ENCODE measurements at places on chromosomes 1 and 21.

- DNase-seq: no peak
Observed at GRCh38 chr1:87243573-87243972, 85.1 kb upstream of the LMO4 start.

- DNase-seq: no peak
Observed at GRCh38 chr1:78490861-78491450, at the start of gene PTGFR. Gene PTGFR (plus strand): TSS chr1:78490974. CDS start chr1:78492744, 1,770 bp downstream.

DNA sequence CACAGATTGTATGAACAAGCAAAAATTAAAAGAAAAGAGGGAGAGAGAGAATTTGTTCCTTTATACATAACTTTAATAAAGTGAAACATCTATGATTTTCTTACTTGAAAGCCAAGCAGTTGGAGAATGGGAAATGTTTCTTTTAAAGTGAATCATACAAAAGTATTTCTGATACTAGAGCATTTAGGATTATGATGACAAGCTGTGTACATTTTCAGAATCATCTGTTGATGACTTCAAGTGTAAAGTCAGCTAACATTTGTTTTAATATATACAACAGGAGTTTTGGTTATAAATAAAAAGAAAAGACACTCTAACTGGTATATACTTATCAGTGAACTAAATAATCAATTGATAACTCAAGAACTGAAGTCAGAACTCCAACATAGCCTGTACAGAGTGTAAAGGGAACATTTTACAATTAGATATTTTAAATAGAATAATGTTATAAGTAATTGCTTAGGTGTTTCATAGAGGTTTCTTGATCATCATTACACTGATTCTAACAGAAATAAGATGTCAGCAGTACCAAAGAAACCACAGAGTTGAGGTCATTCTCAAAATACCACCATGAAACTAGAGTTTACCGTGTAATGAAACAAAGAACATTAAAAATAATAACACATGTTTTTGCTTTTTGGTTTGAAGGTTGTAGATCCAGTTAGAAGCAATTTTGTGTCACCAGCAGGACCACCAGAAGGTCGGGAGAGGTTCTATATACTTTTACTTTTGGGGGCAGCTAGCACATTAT lies 103.4 kb downstream of the COL24A1 start:
- DNase-seq: no peak

- no peak for DNase-seq
Observed at GRCh38 chr1:95382000-95382786, 148.2 kb downstream of the RWDD3 start.

DNA sequence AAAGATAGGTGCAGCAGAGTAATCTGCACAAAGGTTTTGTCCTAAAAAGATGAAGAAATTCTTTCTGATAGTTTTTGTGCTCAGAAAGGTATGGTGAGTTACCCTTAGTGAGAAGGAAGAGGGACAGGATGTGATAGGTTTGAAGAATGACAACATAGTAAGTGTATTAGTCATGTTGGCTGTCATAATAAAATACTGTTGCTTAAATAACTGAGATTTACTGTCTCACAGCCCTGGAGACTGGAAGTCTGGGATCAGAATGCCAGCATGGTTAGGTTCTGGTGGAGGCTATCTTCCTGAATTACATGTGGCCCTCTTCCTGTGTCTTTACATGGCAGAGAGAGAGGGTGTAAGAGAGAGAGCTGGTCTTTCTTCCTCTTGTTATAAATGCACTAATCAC lies 965.2 kb downstream of the TTLL7 start:
- DNase-seq: no peak

DNA sequence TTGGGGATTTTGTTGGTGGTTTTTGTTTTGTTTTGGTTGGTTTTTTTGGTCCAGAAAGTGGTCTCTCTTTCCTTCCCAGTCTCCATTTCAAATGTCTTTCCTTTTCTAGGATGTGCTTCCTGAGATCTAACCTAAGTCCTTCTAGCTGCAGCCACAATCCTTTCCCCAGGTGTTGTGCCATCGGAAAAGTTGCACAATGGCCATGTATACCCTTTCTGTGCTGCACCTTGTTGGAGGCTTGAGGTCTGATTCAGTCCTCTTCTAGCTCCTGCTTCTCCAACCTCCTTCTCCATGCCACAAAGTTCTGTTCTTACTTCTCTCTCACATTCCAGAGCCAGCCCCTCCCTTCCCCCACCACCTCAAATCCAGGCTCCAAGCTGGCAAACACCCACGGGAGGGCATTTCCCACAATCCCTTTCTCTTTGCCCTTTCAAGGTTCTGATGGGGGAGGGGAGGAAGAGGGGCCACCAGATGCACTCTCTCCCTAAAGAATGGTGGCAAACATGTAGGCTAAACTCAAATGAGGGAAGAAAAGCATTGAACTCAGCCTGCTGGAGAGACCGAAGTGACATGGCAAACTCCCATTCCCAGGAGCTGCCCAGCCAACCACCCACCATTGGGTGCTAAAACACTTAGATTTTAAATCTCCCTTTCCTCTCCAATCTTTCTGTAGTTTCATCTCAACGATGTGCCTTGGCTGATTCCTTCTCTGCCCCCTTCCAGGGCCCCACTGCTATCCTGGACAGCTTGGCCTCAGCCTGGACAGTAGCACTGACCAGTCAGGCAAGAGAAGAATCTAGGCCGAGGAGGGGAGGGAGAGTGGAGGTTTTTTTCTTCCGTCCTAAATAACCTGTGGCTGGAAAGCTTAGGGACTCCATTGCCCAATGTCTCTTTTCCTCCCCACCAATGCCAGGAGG lies 2.9 kb downstream of the KCNJ10 start:
- no peak for DNase-seq

DNA sequence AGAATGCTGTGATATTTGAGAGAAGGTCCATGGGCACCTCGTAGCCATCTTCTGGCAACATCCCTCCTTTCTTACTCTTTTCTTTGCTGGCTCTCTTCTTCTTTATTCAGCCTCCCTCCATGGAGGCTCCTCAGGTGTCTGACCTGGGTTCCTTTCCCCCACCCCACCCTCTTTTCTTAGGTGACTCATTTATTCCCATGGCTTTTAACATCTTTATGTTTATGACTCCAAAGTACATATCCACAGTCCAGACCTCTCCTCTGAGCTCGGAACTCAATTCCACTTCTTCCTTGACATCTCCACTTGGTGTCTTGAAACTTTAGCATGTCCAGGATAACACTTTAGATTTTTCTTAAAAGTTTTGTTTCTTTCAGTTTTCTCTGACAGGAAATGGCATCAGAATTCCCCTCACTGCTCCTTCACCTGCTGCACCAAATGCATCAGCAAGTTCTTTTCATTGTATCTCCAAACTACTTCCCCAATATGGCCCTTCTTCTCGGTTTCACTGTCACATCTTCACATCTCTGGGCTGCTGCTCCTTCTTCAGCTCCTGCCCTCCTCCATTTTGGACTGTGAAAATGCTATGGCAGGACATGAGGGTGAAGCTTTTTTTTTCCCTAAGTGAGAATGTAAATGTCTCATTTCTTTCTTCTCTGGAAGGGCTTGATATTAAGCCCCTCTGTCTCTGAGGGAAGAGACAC lies 95.9 kb downstream of the GIPC2 start:
- no peak for DNase-seq

DNA sequence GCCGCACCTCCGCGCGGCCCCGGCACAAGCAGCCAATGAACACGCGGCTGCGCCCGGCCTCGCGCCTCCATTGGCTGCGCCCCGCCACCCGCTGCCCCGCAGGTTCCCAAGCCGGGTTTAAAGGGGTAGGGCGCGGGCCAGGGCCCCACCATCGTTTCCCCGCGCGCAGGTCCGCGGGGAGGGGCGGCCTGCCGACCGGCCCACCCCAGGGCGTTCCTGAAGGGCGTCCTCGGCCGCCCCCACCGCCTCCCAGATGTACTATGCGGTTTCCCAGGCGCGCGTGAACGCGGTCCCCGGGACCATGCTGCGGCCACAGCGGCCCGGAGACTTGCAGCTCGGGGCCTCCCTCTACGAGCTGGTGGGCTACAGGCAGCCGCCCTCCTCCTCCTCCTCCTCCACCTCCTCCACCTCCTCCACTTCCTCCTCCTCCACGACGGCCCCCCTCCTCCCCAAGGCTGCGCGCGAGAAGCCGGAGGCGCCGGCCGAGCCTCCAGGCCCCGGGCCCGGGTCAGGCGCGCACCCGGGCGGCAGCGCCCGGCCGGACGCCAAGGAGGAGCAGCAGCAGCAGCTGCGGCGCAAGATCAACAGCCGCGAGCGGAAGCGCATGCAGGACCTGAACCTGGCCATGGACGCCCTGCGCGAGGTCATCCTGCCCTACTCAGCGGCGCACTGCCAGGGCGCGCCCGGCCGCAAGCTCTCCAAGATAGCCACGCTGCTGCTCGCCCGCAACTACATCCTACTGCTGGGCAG lies at the start of gene OLIG1:
OLIG1 (plus strand) TSS at position 148 of the 750 bp plus-strand sequence; CDS start at position 254, 106 bp downstream.
- DNase-seq: no peak

All from GM12878 (cell line).